CD4-positive, alpha-beta T cell treated with Interleukin-2 at 100 ng/mL for 4 hours (primary cell): ENCODE measurements at places on chromosomes 7 and 10.

- peak; percentile 12 for DNase-seq
Measured at GRCh38 chr7:17010637-17011300, 129.0 kb upstream of the AGR3 start.

GRCh38 chr7:69418869-69419670 is 179.2 kb upstream of the AUTS2 start:
- no peak for DNase-seq

- no peak for DNase-seq
Measured at GRCh38 chr7:103571586-103571985, 125.6 kb upstream of the SLC26A5 start.

DNA sequence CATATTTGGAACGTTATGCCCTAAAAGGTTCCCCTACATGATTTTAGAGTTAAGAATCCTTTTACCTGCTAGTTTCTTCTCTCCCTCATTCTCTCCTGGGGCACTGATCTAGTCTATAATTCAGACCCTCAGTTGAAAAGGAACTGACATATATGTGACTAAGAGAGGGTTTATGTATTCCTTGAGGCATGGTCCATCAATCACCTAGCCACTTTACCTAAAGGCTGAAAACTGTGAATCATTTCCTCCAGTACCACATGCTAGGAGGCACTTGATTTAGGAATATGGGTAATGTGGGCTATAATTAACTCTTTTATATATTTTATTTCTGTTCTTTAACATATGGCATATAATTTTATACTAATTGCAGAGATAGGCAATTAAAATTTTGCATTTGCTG is 303.5 kb downstream of the BBS9 start:
- DNase-seq, result no peak

GRCh38 chr7:99693427-99694200 is 13.8 kb upstream of the CYP3A5 start:
- DNase-seq, result no peak

DNA sequence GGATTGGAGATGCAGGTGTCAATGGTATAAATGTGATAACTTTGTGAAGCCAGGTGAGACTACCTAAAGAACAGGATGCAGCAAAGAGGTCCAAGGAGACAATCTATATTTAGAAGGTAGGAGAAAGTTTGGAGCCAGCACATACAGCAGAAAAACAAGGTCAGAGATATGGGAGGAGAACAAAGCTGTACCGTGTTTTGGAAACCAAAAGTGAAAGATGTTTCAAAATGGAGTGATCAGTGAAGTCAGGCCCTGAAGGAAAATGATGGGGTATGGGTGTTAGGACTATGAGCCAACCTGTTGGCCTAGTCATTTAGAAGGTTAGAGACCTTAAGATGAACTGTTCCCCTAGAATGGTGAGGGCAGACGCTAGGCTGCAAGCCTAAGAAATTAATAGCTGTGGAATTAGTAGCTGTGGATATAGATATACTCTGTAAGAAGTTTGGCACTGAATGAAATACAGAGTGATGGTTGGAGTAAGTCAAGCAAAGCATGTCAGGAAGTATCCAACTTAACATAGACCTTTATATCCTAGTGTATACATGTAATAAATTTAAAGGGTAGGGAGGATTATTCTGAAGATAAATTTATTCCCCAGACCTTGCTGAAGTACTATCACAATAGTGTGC is 149.8 kb upstream of the WNT16 start:
- DNase-seq, result no peak

DNA sequence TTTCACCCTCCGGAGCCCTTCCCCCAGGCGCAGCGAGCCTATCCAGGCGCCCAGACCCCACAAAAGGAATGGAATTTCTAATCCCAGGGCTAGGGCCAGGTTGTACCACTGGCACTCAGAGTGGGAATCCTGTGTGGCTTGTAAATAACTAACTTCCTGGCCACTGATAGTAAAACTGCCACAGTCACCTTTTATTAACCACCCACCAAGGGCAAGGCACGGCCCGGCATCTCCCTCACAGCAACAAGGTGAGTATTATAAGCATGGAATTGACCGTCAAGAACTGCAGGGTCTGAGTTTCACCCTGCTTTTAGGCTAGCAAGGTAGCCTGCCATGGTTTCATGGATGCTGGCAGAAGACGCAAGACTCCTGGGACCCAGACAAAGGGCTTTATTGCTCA is 51.1 kb downstream of the SPOCK2 start:
- DNase-seq, result no peak

DNA sequence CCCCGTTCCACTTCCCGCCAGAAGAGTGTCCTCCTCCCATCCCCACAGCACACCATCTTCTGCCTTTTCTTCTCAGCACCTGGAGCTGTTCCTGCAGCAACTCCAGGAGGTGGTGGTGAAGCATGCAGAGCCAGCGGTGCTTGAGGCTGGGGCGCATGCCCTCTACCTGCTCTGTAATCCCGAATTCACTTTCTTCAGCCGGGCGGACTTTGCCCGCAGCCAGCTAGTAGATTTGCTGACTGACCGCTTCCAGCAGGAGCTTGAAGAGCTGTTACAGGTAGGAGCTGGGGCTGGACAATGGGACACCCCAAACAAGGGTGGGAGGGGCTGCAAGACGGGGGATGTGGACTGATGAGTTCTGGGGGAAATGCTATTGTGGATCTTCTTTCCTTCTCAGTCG is 19.1 kb upstream of the PVRIG start:
- DNase-seq, result no peak

GRCh38 chr10:123890756-123891143 is 857 bp downstream of the CPXM2 start:
- no peak for DNase-seq

DNA sequence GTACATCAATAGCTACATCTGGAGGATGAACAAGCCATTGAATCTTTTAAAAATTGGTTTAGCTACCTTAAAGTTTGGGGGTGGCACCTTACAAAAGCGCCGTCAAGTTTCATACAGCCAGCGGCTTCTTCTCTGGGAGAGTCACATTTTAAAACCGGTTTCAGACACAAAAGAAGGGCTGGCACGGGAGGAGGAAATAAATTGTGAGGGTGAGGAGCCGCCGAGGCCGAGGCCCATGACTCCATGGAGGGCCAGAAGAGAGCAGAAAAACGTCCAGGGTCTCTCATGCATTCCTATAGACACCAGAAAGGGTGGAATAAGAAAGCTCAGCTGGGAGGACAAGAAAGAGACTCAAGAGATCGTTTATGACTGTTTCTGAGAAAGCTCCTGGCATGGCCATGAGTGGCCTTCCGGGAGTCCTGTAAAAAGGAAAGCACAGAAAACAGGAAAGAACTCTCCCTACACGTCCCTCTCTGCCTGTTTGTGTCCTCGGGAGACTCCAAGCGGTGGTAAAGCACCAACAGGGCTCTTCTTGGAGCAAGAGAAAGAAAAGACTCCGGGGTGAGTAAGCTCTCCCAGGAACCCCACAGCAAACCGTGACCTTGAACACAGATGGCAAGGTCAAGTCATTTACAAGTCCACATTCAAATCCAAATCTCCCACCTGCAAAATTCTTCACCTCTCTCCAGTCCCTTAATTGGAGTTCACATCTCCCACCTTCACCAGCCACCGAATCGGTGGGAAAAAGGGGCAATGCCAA is 1.8 kb downstream of the FRAT2 start:
- no peak for DNase-seq

DNA sequence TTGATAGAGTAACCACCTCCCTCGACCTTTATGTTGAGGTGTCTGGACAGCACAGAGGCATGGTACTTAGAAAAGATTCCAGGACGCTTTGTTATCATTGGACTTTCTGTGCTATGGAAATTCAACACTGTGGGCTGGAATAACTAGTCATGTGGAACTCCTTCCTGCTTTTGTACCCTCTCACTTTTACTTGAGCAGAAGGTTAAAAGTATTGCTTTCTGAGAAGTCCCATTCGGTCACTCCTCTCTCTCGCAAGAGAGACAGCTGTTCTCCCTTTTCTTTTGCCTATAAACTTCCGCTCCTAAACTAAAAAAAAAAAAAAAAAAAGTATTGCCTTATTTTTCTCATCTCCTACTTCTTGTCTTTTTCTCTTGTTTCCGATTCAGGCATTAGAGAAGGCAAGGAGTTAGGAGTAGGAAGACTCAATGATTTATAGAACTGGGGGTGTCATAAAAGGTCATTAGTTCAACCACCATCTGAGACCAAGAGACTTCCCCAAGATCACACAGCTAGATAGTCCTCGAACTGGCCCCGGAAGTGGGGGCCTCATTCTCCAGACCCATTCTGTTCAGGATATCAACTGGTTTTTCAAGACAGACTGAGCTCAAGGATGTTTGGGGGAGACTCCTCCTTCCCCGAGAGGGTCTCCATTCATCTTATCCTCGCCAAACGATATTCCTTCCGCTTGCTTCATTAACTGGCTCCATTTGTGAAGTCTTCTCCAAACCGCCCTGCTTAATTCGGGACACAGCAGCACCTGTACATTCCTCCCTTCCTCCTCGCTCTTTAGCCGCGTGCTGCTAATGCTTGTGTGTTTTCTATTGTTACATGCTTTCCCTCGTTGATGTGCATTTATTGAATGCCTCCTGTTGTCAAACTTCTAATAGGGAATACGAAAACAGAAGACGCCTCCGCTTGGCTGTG is 995 bp upstream of the INPP5F start:
- DNase-seq, result no peak

DNA sequence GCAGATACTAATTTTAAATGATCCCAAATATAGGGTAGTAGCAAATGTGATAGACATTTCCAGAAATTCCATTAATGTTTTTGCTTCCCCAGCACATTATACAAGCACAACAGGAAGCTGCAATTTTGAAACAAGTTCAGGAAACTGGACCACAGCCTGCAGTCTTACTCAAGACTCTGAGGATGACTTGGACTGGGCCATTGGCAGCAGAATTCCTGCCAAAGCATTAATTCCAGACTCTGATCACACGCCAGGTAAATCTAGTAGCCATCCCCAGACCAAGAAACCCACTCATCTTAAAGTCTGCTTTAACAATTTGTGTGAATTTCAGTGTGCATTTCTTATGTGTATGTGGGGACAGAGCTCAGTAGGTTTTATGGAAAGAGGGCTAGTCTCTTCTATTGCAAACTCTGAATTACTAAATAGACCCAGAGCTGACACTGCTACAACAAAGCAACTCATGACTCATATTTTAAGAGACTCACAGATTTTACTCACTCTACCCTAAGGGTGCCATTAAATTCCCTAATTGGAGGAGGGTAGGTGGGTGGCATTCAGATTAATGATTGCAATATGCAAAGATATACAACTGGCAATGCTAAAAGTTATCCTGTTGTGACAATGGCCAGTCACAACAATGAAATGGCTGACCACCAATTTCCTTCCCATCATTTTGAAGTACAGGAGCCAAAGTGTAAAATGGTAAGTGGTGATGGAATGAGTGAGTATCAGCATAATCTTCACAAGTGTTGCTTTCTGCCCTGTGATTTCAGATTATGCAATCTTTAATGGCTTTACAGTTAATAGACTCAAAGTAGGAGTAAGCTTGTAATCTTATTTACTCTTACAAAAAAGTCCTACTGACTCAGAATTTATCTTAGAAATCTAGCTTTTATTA is 317.6 kb upstream of the PLXDC2 start:
- DNase-seq, result no peak

GRCh38 chr10:60390224-60390626 is 550 bp upstream of the ANK3 start:
- no peak for DNase-seq

- no peak for DNase-seq
Measured at GRCh38 chr10:33382921-33383713, 48.6 kb upstream of the NRP1 start.
